ENCODE measurements at places on chromosomes 7 and 10.

DNA sequence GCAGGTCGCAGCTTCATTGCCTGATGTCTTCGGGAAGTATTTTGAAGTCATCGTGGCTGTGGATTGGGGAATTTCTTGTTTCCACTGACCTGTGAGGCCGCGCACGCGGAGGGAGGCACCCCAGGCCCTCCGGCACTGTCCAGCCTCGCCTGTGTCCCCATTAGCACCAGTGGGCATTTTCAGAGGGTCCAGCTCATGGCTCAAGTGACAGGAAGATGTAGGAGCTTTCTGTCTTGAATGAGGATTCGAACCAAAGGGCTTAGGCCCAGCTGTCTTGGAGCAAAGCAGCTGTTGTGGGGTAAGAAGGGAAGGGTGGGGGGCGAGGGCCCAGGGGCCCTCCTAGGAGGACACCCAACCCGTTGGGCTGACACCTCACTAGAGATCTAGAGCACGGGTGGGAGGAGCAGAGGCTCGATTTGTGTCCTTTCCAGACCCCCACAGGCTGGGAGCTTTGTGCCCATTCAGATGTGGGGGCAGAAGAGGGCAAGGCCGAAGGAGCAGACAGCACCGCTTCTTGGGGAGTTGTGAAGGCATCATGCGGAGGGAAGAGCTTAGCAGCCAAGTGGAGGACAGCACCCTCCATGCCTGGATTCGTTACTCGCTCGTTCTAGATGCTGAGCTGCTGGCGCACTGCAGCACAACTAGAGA lies 914 bp downstream of the ZNF37A start:
- no peak for ATAC-seq

GRCh38 chr7:147810269-147810668 lies 780.3 kb upstream of the C7orf33 start:
- no peak for ATAC-seq

- no peak for ATAC-seq
These were observed 28.5 kb downstream of the CCSER2 start for GRCh38 chr10:84356928-84357327.

DNA sequence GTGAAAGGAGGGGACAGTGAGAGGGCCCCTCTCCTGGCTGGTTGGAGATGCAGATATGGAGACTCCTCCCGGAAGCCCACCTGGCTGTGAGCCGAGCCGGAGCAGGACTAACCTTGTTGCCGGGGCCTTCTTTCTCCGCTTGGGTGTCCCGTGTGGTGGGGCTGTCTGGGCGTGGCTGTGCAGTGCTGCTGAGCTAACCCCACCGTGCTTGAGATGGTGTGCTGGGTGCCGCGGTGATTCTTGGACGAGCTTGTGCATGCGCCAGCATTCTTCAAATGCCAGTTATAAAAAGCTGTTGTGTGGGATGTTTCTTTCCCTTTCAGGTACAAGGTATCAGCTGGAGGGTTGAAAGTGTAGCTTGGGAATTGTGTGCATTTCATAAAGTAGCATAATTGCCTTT lies 48.8 kb downstream of the DAGLB start:
- ATAC-seq, result no peak

All from stimulated activated memory B cell treated with anti-CD40 and anti-IgM and Interleukin-4, amounts not matched to agents 10 μg/mL and 1 μg/mL and 100 μg/mL, for 72 hours (primary cell).